ENCODE measurements at places on chromosomes 2 and 18.

GRCh38 chr2:168690381-168690885 lies 112.0 kb upstream of the NOSTRIN start:
- DNase-seq: no peak

DNA sequence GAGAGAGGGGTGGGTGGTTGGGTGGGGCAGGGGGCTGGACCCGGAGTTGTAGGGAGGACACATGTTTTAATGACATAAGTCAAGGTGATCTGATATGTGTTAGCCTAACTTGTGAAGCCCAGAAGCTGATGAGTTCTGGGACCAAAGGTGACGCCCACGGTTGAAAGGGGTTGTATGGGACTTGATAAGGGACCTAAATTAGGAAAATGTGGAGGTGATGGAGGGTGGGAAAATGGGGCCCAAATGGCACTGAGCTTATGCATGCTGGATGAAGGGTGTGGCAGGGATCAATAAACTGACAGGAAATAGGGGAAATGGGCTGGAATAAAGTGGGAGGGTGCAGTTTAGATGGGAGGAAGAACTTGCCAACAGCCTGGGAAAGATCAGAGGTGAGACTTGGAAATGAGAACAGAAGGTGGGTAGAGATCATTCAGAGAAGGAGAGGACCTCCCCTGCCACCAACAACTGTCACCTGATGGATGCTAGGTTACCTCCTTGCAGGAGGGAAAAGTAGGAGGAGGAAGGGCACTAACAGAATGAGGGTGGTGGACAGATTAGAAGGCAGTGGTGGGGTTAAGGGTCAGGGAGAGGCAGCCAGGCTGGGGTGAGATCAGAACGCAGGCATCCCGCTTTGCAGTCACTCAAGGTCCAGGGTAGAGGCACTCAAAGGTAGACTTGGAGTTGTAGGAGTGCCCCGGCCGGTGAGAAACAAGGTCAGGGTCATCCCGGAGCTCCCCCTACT lies 15.3 kb downstream of the WNT10A start:
- no peak for DNase-seq

- peak; percentile 15 for DNase-seq
These were observed 70.6 kb upstream of the GLS start for GRCh38 chr2:190809876-190810525.

DNA sequence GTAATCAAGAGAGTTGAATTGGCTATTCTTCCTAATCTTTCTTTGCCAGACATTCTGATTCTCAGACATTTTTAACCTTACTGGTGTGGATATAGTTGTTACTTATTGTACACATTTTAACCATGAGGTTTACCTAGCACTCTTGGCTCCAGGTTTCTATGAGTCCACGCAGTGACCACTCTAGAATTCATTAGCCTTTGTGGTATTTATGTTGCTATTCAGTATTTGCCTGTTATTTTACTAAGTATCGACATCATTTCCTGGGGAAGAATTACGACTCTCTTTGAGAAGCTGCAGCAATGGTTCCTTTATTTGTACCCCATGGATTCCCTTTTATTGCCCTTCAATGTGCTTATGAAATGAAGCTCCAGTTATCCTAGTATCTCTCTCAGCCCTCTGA lies 120.7 kb downstream of the RDH14 start:
- no peak for DNase-seq

DNA sequence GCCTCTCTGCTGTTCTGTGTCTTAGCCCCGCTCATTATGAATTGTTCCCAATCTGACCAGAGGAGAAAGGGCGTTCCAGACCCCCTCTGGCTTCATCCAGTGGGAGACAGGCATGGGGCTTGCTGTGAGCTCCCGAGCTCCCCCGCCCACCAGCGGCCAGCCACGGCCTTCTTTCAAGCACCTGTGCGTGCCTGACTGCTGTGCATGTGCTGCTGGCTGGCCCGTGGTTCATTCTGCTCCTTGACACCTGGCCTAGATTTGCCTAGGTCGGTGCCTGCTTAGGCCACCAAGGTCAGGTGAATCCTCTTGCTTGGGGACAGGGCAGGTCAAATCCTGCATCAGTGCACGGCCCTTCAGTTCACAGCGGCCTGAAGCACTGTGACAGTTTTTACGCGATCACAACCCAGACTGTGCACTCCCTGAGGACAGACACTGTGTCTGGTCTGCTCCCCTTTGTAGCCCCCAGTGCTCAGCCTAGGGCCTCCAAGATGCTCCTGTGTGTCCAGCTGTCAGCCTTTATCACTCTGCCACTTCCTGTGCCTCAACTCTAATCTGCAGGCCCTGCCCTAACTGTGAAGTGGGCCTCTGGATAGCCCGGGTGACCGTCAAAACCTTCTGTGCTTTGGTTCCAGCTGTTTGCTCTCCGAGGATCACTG lies 3.6 kb upstream of the LPIN1 start:
- DNase-seq: no peak

DNA sequence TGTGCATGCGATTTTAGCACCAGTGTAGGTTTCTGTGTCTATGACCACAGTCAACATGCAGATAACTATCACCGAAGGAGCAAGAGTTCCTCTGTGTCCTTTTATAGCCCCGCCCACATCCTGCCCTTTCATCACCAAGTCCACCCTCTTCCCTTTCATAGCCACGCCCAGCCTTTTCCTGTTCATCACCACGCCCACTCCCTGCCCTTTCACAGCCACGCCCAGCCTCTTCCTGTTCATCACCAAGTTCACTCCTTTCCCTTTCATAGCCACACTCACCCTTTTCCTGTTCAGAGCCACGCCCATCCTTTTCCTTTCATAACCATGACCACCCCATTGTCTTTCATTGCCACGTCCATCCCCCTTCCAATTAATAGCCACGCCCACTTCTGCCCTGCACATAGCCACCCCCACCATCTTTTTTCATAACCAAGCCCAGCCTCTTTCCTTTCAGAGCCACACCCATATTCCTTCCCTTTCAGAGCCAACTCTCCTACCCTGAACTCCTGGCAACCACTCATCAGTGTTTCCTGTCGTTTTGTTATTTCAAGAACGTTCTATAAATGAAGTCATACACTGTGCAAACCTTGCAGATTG lies 273.9 kb downstream of the MYT1L start:
- peak; percentile 80 for DNase-seq

DNA sequence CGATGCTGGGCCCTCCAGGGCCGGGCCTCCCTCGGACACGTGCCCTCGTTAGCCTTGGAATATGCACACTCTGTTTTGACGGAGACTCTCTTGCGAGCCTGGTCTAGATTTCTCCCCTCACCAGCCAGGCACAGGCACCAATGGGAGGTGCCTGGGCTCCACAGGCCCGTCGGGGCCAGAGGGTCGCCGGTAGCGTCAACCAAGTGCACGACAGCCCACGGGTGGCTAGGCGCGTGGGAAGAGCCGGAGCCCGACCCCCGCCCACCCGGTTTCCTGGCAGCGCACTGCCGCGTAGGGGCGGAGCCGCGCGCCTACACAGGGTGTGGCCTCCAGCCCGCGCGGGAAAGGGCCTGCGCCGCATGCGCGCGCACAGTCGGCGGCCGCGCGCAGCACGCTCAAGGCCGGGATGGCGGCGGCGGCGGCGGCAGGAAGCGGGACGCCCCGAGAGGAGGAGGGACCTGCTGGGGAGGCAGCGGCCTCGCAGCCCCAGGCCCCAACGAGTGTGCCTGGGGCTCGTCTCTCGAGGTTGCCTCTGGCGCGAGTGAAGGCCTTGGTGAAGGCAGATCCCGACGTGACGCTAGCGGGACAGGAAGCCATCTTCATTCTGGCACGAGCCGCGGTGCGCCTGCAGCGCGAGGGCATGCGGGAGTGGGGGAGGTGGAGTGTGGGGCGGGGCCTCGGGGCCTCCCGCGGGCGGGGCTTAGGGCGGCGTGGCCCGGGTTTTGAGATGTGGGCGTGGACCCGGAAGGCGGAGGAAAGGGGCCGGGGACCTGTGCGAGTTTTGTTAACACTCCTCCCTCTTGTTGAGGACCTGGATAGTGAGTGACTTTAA lies at the start of gene POLE4:
POLE4 (plus strand) TSS at position 370 of the 832 bp plus-strand sequence; CDS start at position 407, 37 bp downstream.
- peak; percentile 83 for DNase-seq

- peak; percentile 91 for DNase-seq
These were observed 71.4 kb downstream of the OLA1 start for GRCh38 chr2:174176898-174177297.

DNA sequence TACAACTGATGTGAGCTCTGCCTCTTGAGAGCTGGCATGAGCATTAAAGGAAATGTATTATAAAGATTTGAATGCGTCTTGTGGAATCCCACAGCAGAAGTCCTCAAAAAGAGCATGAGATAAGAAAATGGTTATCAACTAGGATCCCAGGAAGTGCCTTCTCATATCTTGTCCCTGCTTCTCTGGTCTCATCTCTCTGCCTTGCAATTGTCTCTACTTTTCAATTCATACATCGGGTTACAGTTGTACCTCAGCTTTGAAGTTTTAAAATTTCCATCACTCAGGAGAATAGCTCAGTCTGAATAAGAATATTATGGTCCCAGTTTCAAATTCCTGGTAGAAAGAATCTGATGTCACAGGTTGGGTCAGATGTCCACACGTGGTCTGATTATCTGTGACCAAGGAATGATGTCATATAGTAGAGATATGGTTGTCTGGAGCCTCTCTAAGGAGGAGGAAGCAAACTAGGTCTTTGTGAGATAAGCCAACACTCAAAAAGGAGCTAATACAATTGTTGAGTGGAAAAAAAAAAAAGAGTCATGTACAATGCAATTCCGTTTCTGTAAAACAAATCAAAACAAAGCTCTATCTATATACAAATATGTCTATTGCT lies 21.7 kb upstream of the CCDC88A start:
- no peak for DNase-seq

- peak; percentile 59 for DNase-seq
These were observed 90.2 kb upstream of the SCG2 start for GRCh38 chr2:223692191-223692947.

DNA sequence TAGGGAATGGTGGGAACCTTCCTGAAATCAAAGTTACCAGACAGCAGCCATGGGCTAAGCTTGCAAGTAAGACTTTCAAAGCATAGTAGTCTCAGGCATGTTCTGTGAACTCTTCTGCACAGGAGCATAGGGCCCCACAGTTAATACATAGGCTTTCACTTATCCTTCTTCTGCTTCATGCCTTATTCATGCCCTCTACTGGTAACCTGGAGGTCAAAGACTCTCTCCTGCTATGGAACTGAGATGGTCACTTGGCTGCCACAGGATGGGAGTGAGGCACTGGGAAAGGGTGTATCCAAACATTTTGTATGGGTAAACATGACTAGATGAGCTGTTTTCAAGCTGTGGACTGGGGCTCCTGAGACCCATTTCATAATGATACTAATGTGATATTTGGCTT lies 49.1 kb upstream of the ZNF638 start:
- peak; percentile 8 for DNase-seq

DNA sequence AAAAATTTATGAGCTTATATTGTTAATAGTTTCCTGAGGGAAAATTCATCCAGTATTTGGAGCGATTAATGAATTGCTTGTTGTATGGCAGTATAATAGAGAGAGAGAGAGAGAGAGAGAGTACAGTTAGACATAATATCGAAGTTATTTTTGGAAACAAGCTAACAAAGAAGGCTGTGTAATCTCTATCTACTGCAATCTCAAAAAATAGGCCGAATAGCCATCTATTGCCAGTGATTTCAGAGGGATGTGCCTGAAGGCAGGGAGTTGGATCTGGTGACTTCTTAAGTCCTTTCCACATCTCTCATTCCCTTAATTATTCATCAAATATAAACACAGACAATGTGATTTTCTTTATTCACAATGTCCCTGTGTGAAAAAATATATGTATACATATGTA lies 433.1 kb upstream of the RAB12 start:
- no peak for DNase-seq

GRCh38 chr2:237096201-237096600 lies 10.5 kb downstream of the COPS8 start:
- DNase-seq: no peak

DNA sequence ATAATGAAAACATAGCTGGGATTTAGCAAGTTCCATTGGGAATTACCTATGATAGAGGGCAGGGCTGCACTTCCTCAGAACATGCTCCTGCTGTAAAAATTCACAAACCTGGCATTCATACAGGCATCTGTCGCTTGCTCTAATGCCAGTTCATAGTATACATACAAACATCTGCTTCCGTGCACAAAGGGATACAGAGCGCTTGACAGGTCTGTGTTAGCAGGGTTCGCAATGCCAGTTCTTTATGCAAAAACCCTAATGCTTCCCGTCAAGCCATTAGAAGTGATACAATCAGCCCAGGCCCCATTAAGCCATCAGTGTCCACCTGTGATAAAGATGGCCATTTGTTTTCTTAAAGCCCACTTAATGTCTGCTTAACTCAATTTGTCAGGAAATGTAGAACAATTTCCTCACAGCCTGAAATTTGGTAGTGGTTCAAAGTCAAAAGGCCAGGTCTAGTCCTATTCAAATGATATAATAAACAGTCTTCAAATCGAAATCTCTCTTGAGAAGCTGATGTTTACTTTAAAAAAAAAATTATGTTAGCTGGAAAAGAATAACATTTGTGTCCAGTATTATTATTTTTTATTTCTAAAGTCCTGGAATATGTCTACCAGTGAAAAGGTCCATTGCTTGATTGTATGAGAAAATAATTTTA lies 556.3 kb downstream of the ARHGAP15 start:
- DNase-seq: no peak

DNA sequence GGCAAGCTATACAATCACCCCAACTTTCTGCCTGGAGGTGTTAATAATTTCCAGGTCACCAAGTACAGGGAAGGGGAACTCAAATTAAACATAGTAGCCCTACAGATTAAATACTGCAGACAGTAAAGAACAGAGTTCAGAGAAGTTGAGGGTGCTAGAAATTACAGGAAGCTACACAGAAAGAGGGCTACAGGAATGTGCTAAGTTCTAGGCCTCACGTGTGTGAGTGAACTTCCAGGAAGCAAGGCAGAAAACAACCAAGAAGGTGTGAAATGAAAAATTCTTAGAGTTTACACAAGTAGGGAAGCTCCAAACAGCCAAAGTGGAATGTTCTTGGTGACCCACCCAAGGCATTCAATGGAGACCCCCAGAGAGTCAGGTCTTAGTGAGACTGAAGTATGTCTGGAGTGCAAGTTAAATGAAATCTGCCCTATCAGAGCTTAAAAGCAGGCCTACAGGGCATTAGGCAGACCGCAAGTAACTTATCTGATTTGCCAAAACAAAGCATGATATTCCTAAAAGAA lies 58.1 kb upstream of the RNU4ATAC start:
- DNase-seq: no peak

All from HT1080 (cell line).